Lower leg skin (tissue), 4 donors: ENCODE measurements at places on chromosomes 1 and 21.
A peak's percentile ranks its signal among the peaks of the same experiment; 100 is the strongest.

DNA sequence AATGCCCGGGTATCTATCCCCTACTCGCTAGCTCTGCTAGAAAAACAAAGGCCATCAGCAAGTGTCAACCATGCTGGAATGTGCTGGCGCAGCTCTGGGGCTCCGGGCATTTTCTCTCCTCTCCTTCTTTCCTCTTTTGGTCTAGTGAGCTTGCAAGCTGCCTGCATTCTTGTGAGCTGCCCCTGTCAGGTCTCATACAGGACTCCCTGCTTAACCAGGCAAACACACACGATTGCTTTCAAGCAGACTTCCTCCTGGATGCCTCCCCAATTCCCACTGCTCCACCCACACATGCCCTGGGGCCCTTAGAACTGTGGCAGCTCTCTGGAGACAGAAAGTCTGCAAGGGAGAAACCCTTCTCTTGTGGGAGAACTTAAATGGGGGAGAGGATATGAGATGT is 35.7 kb upstream of the SUCO start:
- no peak for DNase-seq

- no peak for DNase-seq
Observed at GRCh38 chr1:153001382-153001781, at the start of gene SPRR3. Gene SPRR3, plus strand, starts transcription at chr1:153001749. Its CDS starts 1,272 bp downstream, at chr1:153003021.

DNA sequence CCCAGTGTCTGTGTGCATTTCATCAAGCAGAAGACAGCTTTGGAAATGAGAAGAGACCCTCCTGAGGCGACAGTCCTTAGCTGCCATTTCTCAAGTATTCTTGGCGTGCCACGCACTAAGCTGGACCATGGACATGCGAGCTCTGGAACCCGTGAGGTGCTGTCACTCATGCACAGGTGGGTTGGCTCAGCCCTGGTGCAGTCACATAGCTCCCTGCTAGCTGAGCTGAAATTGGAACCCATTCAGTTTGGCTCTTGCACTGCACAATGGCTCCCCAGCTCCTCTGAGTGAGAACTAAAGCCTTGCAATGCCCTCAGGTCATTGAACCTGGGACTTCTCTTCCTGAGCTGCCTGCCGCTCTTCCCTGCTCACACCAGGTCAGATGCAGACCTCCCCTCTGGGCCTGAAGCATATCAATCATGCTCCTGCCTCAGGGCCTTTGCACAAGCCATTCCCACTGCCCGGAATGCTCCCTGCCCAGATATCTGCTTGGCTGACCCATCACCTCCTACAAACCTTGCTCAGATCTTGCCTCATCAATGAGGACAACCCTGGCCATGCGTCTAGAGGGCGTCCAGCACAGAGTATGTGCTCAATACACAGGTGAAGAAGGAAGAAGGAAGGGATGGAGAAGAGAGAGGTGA is 6.3 kb upstream of the SRARP start:
- no peak for DNase-seq

GRCh38 chr1:117541585-117541984 is 64.3 kb upstream of the TENT5C start:
- no peak for DNase-seq

DNA sequence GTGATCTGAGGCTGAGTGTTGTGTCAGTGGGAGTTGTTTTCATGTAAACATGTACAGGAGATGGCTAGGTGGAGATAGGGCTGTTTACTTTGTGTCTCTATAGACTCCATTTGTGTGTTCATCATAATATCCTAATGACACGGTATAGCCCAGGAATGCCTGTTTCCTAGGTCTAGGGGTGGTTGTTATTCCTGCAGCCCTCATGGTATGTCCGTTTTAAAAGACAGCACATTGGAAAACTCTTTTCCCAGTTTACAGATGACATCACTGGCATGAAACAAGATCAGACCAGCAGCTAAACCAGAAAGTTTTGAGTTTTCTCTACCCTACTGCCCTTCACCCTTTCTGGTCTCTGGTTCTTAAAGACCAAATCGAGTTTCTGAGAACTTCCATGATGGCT is 227.3 kb upstream of the TMEM51 start:
- no peak for DNase-seq

DNA sequence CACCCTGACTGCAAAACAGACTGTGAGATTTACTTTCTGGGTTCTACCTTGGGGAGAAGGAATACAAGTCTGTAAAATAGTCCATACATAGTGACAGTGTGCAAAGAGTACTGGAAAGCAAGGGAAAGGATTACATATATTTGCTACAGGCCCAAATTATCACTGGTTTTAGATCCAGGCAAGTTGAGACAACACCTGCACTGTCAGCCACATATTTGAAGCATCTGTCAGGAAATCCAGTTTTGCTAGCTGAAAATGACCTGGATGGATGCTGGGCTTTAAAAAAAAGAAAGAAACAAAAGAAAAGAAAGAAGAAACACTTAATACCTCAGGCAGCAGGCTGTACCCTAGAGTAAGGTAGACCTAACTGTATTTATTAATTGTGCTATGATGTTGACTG is 23.9 kb upstream of the SPRR2G start:
- no peak for DNase-seq

- no peak for DNase-seq
Observed at GRCh38 chr1:102466487-102466886, 469.8 kb upstream of the OLFM3 start.

GRCh38 chr1:210089855-210090254 is 142.7 kb upstream of the SERTAD4 start:
- no peak for DNase-seq

- DNase-seq = peak; percentile 76
Observed at GRCh38 chr1:212606395-212607205, 2.0 kb upstream of the ATF3 start.

DNA sequence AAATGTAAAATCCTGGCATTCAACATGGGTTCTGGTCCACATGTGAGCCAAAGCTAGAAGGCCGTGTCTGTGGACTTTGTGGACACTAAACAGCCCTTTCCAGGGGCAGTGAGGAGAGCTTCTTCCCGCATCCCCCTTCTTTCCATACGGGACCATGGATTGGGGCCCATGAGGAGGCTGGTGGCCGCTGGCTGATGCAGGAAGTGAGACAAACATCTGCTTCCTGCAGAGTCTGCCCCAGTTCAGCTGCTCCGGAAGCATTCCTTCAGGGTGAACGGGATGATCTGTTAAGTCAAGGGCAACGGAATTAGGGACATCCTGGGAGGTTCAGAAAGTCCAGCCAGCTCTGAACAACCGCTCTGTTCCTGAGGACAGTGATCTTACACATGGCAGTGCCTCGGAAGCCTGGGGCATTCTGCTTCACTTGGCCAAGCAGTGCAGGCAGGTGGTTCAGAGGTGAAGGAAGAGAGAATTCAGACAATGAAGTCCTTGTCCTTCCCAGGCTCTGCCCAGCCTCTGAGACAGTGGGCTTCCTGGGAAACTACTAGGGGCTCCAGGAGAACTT is 1.5 kb downstream of the CA6 start:
- DNase-seq = no peak

DNA sequence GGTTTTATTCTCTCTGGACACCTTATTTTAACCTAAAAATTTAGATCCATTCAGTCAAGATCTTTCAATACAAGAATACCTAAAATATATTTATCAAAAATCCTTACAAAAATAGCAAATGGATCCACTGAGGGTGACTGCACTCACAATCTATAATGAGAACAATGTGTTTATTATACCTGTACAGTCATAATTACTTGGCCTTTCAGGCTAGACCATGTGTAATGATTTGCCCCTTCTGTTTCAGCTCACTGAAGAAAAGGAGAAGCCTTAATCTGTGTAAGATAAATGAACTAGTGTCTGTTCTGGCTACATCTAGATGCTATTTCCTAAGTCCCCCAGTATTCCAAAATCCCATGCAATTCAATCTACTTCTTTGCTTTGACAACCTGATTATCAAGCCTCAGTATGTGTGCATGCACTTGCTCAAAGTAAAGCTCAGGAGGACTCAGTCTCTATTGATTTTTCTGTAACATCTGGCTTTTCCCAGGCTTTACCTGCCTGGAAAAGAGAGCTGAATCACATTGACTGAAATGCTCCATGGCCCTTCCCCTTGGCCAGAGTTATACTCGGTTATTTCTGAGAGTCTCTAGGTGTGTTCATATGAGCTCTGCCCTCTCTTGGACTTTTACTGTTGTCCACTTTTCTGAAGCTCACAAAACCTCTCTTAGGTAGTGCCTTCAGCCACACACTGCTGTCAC is 27.6 kb downstream of the CRP start:
- DNase-seq = no peak

- DNase-seq = no peak
Observed at GRCh38 chr21:39885119-39885848, 18.0 kb downstream of the PCP4 start.

DNA sequence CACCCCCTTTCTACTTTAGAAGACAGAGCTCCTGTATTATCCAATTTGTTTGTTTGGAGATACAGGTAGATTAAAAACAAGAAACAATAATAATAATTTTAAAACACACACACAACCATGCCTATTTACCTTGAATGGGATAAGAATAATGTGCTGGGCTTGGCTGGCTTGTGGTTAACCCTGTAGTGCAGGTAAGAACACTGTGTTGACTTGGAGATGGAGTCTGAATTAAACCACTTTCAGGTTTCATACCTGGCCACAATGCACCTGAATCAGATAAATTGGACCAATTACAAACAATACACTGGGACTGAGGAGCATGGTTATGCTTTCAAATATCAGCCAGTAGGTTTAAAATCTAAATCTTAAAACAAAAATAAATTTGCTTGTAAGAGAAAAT is 60.8 kb downstream of the EYA3 start:
- DNase-seq = no peak

GRCh38 chr1:65310078-65310587 is 790 bp downstream of the DNAJC6 start:
- no peak for DNase-seq
